ENCODE measurements at places on chromosomes 13 and 19.

- H3K36me3 ChIP-seq: no peaks in the 10 kb centered on the region
- no peaks in the 10 kb centered on the region for H3K4me1 ChIP-seq
- no peak overlapping the region for H3K4me3 ChIP-seq
- no peak overlapping the region for H3K27ac ChIP-seq
- DNase-seq: no peak
- no peaks in the 10 kb centered on the region for H3K27me3 ChIP-seq
Measured at GRCh38 chr13:105902396-105902795, 633.1 kb downstream of the EFNB2 start.

GRCh38 chr13:59846845-59847620 is 316.7 kb downstream of the DIAPH3 start:
- no peaks in the 10 kb centered on the region for H3K27me3 ChIP-seq
- no peak overlapping the region for H3K4me3 ChIP-seq
- no peak overlapping the region for H3K27ac ChIP-seq

GRCh38 chr19:11963566-11964355 is 1.1 kb upstream of the ZNF763 start:
- no peaks in the 10 kb centered on the region for H3K36me3 ChIP-seq
- peak overlapping the region; percentile 84 for H3K4me3 ChIP-seq
- H3K27me3 ChIP-seq: no peaks in the 10 kb centered on the region
- peak; percentile 71 for DNase-seq
- H3K27ac ChIP-seq: peak overlapping the region; percentile 99

GRCh38 chr19:50910722-50911121 is 473 bp downstream of the KLK4 start:
- no peak overlapping the region for H3K4me3 ChIP-seq
- no peaks in the 10 kb centered on the region for H3K36me3 ChIP-seq
- no peak for DNase-seq
- H3K4me1 ChIP-seq: peaks cover 8% of the 10 kb centered on the region
- no peak overlapping the region for H3K27ac ChIP-seq

- H3K4me1 ChIP-seq: no peaks in the 10 kb centered on the region
- H3K27ac ChIP-seq: no peak overlapping the region
- H3K4me3 ChIP-seq: no peak overlapping the region
- no peak for DNase-seq
- H3K36me3 ChIP-seq: no peaks in the 10 kb centered on the region
Measured at GRCh38 chr13:51276636-51277035, 54.4 kb downstream of the FAM124A start.

DNA sequence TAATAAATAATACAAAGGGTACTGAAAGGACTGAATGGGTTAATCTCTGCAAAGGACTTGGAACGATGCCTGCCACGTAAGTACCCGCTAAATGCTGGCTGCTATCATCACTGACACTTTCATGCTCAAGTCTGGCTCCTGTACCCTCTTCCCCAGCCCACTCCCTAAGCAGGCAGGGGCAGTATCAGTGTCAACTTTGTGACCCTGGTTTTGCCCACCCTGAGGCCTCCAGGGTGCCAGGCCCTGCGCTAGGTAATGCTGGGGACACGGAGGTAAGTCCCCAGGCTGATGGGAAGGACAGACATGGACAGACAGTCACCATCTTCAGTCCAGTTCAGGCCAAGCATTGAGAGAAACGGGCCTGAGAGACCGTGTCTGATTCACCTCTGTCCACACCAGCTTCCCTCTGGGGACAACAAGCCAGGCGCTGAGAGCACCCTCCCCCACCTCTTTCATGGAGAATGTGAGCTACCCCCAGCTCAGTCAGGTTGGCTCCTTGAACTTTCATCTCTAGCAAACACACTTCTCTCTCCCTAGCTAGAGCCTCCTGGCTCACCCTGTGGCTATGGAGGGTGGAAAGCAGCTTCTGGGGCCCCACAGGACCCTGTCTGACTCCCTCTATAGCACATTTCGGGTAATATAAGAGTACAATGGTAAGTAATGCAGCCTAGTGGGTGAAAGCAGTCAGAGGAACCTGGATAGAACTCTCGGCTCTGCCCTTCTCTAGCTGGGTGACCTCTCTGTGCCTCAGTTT is 800 bp downstream of the ETFB start:
- H3K4me3 ChIP-seq: peak overlapping the region; percentile 56
- H3K36me3 ChIP-seq: no peaks in the 10 kb centered on the region
- H3K27me3 ChIP-seq: no peaks in the 10 kb centered on the region
- DNase-seq: no peak
- peaks cover 40% of the 10 kb centered on the region for H3K4me1 ChIP-seq

DNA sequence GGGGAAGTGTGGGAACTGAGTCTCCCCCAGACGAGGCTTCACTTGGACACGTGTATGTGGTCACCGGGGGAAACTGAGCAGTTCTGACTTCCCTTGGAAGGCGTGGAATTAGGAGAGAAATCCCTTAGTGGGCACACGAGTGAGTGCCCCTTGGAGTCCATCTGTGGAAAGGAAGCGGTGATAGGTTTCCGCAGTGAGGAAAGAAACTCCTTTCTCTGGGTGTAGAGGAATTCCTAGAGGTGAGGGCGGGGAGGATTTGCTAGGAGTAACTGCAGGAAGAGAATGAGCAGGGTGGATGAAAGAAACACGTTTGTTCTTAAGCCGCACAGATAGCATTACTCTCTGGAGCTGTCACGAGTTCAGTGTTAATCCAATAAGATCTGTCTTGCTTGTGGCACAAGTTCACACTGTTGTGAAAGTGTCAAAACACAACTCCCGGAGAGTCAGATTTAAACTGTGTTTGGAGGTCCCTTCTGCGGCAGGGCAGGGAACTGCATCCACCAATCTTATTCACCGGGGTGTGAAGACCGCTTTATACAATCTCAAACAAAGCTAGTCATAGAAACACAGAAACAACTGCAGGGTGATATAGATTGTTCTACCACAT is 1.2 kb downstream of the KL start:
- peak; percentile 69 for DNase-seq
- H3K36me3 ChIP-seq: no peaks in the 10 kb centered on the region
- peaks cover 3% of the 10 kb centered on the region for H3K4me1 ChIP-seq
- no peaks in the 10 kb centered on the region for H3K27me3 ChIP-seq

- no peaks in the 10 kb centered on the region for H3K4me1 ChIP-seq
- no peak for DNase-seq
- no peaks in the 10 kb centered on the region for H3K36me3 ChIP-seq
Measured at GRCh38 chr19:55071129-55071502, 4.6 kb upstream of the EPS8L1 start.

DNA sequence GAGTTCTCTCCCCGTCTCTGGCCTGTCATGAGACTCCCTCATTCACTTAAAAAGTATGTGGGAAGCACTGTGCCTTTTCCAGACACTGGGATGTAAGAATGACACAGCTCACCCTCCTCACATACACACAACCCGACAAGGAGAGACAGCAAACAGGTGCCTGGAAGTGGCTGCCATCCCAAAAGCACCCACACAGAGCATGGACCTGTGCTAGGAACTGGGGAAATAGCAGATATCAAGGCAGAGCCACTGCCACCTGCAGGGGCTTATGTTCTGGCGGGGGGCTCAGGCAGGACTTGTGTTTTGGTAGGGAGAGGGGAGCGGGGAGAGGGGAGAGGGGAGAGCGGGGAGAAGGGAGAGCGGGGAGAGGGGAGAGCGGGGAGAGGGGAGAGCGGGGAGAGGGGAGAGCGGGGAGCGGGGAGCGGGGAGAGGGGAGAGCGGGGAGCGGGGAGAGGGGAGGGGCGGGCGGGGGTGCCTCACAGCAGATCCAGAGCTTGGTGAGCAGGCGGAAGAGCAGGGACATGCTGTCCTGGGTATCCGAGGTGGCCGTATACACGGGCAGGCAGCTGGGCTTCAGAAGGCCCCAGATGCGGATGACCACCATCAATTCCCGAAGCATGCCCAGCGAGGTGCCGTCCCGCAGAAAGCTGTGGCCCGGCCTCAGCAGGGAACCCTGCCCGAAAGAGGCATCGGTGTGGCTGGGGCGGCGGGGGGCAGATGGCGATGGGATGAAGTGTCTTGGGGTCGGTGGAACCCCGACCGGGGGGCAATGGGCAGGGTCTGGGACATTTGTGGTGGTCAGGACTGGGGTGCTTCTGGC is 12.2 kb downstream of the CFD start:
- H3K27ac ChIP-seq: peak overlapping the region; percentile 90
- no peak for DNase-seq
- H3K36me3 ChIP-seq: no peaks in the 10 kb centered on the region
- H3K27me3 ChIP-seq: no peaks in the 10 kb centered on the region
- no peak overlapping the region for H3K4me3 ChIP-seq
- H3K4me1 ChIP-seq: peaks cover 7% of the 10 kb centered on the region

GRCh38 chr19:3801412-3802096 is 15.4 kb upstream of the MATK start:
- no peak overlapping the region for H3K4me3 ChIP-seq
- no peak overlapping the region for H3K27ac ChIP-seq
- peaks cover 74% of the 10 kb centered on the region for H3K27me3 ChIP-seq
- no peak for DNase-seq
- H3K36me3 ChIP-seq: no peaks in the 10 kb centered on the region

GRCh38 chr19:47100290-47100689 is 13.3 kb downstream of the ZC3H4 start:
- H3K27me3 ChIP-seq: no peaks in the 10 kb centered on the region
- no peak for DNase-seq
- no peak overlapping the region for H3K27ac ChIP-seq
- no peaks in the 10 kb centered on the region for H3K36me3 ChIP-seq

DNA sequence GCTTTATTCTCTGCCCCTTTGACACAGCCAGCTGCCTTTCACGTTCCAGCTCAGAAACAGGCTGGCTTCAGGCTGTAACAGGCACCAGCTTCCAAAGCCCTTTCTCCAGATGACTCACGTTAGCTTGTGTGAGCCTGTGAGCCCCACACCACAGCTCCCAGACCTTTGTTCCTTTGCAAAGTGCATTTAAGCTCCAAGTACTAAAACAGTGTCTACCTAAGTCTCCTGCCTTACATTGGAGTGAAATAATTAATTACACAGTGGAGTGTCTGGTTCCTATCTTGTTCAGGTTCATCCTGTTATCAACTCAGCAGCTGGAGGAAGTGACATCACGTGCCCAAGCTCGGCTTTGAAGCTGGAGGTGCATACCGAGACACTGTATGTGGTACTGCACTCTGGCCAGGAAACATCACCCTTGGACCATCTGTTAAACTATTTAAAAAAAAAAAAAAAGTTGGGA is 475.8 kb downstream of the FOXO1 start:
- H3K27ac ChIP-seq: peak overlapping the region; percentile 85
- H3K27me3 ChIP-seq: no peaks in the 10 kb centered on the region
- no peak overlapping the region for H3K4me3 ChIP-seq
- peak; percentile 31 for DNase-seq
- no peaks in the 10 kb centered on the region for H3K36me3 ChIP-seq

DNA sequence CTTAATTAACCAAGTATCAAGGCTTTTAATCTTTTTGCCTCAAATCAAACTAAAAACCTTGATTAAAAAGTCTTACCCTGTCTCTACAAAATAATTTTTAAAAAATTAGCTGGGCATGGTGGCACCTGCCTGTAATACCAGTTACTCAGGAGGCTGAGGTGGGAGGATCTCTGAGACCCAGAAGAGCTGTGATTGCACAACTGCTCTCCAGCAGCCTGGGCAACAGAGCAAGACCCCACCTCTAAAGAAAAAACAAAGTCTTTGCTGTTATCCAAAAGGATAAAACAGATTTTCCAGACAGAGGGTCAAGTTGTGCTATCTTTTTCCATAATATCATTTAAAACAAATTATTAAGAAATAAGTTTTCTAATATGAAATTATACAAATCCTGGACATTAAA is 26.8 kb upstream of the CEBPG start:
- H3K4me1 ChIP-seq: no peaks in the 10 kb centered on the region
- no peak for DNase-seq
- no peak overlapping the region for H3K27ac ChIP-seq
- H3K4me3 ChIP-seq: no peak overlapping the region
- H3K27me3 ChIP-seq: no peaks in the 10 kb centered on the region

- H3K36me3 ChIP-seq: no peaks in the 10 kb centered on the region
- DNase-seq: no peak
- H3K27ac ChIP-seq: no peak overlapping the region
Measured at GRCh38 chr13:66995203-66995611, 234.9 kb downstream of the PCDH9 start.

- DNase-seq: no peak
- no peak overlapping the region for H3K27ac ChIP-seq
- no peaks in the 10 kb centered on the region for H3K4me1 ChIP-seq
- no peaks in the 10 kb centered on the region for H3K27me3 ChIP-seq
Measured at GRCh38 chr13:59269476-59269875, 894.3 kb downstream of the DIAPH3 start.

DNA sequence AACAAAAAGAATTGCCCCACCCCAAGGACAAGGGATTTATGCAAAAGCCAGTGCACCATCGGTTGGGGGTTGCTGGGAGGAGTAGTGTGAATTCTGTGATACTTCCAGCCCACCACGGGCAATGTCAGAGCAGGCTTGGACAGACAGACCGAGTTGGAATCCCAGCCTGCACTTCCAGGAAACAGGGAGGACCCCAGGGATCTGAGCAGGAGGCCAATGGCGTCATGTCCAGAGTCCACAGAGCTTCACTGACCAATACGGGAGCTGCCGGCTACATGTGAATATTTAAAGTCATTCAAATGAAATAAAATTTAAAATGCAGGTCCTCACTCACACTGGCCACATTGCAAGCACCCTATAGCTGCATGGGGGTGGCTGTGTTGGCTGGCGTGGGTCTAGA is 10.9 kb downstream of the ZNRF4 start:
- H3K36me3 ChIP-seq: no peaks in the 10 kb centered on the region
- H3K4me1 ChIP-seq: no peaks in the 10 kb centered on the region
- H3K27ac ChIP-seq: no peak overlapping the region
- no peak overlapping the region for H3K4me3 ChIP-seq
- DNase-seq: no peak

DNA sequence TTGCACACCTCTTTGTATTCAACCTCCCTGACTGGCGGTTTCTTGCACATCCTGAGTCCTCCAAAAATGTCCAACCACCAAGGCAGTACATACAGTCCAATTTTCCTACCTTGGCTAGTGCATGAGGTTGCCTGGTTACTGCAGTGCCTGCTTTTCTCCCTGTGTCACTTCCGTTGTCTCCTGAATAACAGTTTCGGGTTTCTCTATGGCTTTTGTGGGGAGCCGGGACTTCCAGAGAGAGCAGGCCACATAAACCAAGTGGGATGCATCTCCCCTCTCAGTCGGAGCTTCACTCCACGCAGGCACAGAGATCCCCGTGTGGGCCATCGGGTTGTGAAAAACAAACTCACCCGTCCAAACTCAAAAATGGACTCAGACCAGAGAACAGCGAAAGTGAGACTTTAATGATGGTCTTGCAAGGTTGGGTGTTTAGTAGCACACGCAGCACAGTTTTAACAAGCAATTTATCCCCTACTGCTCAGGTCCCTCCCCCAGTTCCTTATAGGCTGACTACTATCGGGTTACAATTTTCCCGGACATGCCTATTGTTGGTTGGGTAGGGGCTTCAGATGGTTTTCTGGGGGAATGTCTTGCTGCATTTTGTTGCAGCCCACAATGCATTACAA is 173.1 kb downstream of the POU4F1 start:
- H3K4me1 ChIP-seq: no peaks in the 10 kb centered on the region
- no peak overlapping the region for H3K27ac ChIP-seq
- H3K27me3 ChIP-seq: no peaks in the 10 kb centered on the region
- no peak overlapping the region for H3K4me3 ChIP-seq

Measured in tibial nerve (tissue), 4 donors.